Pancreas (tissue), 10 donors: ENCODE measurements at places on chromosomes 2 and 18. TPM values are rescaled to one million over a fixed set of nuclear protein-coding genes. Genes with fewer than 3 reads are reported as not detected.

GRCh38 chr2:105778080-105778607, 33.4 kb downstream of the NCK2 start:
- H3K27ac ChIP-seq: no peak overlapping the region
- H3K27me3 ChIP-seq: no peaks in the 10 kb centered on the region
- H3K36me3 ChIP-seq: no peaks in the 10 kb centered on the region
- no peak overlapping the region for H3K4me3 ChIP-seq
- peaks cover 6% of the 10 kb centered on the region for H3K4me1 ChIP-seq
- no peak for DNase-seq

GRCh38 chr2:48841126-48841525, 85.6 kb upstream of the LHCGR start:
- no peaks in the 10 kb centered on the region for H3K27me3 ChIP-seq
- no peaks in the 10 kb centered on the region for H3K36me3 ChIP-seq
- H3K4me1 ChIP-seq: no peaks in the 10 kb centered on the region
- DNase-seq: no peak
- H3K4me3 ChIP-seq: no peak overlapping the region

DNA sequence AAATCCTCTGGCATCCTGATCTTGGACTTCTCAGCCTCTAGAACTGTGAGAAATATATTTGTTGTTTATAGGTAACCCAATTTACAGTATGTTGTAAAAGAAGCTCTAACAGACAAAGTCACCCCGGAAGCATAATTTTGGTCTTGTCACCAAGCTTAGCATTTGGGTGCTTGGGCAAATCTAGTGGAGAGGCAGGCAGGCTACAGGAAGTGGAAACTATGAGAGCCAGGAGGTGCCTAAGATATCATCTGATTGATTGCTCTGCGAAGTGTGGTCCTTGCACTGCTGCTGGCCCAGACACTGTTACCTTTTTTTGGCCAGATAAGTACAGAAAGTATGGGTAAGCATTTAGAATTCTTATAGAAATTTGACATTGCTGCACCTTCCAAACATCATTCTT, 102.9 kb downstream of the CDC42EP3 start:
- no peak for DNase-seq
- no peak overlapping the region for H3K4me3 ChIP-seq
- H3K4me1 ChIP-seq: no peaks in the 10 kb centered on the region
- H3K27me3 ChIP-seq: no peaks in the 10 kb centered on the region
- no peak overlapping the region for H3K27ac ChIP-seq

GRCh38 chr2:168178520-168179324, 68.7 kb downstream of the STK39 start:
- no peak overlapping the region for H3K4me3 ChIP-seq
- H3K27me3 ChIP-seq: no peaks in the 10 kb centered on the region
- H3K27ac ChIP-seq: no peak overlapping the region
- no peaks in the 10 kb centered on the region for H3K36me3 ChIP-seq
- peaks cover 2% of the 10 kb centered on the region for H3K4me1 ChIP-seq

- H3K36me3 ChIP-seq: no peaks in the 10 kb centered on the region
- H3K27ac ChIP-seq: no peak overlapping the region
- no peak for DNase-seq
- H3K4me3 ChIP-seq: no peak overlapping the region
Observed at GRCh38 chr2:218876562-218877219, 4.0 kb upstream of the WNT10A start.

GRCh38 chr18:51092117-51092516, 62.1 kb downstream of the SMAD4 start:
- H3K36me3 ChIP-seq: no peaks in the 10 kb centered on the region
- no peak overlapping the region for H3K27ac ChIP-seq
- H3K4me3 ChIP-seq: no peak overlapping the region

DNA sequence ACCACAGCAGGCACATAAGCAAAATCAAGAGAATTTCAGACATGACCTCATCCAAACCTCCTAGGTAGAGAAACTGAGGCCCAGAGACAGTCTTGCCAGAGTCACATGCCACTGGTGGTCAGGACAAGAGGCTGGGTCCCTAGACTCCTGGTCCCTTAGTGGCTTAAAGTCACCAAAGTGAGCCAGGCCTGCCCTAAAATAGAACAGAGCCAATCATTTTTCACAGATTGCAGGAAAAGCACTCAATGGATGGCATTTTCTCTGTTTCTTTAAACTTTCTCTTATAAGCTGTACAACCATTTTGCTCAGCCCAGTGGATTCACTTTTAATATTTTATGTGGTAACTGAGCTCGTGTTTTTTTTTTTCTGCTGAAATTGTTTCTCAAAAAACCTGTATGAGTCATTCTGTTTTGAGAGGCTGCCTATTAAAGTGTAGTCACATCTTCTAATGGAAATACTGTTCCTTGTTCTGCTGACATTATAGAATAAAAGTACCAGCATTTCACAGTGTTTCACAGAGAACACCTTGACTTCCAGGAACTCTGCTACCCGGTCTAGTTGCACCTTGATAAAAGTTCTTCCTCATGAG, 29.6 kb downstream of the STEAP3 start:
- H3K27ac ChIP-seq: no peak overlapping the region
- no peaks in the 10 kb centered on the region for H3K27me3 ChIP-seq
- DNase-seq: no peak
- H3K36me3 ChIP-seq: no peaks in the 10 kb centered on the region

DNA sequence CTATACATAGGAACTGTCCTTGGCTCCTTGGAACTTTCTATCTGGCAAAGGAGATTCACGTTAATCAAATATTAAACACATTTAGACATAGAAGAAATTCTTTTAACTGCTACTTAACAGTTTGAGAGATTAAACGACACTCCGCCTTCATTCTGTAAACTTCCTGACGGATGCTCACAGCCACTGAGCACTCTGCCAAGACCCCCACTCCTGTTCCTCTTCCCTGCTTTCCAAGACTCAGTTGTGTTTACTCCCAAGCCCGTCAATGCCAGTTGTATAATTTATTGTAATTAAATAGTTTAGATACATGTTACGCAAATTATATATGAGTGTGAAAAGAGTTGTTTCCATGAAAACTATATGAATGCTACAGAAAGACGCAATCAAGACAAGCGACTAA, 321.4 kb upstream of the EPHA4 start:
- no peaks in the 10 kb centered on the region for H3K27me3 ChIP-seq
- no peaks in the 10 kb centered on the region for H3K36me3 ChIP-seq
- no peaks in the 10 kb centered on the region for H3K4me1 ChIP-seq
- no peak overlapping the region for H3K4me3 ChIP-seq
- H3K27ac ChIP-seq: no peak overlapping the region
- no peak for DNase-seq

DNA sequence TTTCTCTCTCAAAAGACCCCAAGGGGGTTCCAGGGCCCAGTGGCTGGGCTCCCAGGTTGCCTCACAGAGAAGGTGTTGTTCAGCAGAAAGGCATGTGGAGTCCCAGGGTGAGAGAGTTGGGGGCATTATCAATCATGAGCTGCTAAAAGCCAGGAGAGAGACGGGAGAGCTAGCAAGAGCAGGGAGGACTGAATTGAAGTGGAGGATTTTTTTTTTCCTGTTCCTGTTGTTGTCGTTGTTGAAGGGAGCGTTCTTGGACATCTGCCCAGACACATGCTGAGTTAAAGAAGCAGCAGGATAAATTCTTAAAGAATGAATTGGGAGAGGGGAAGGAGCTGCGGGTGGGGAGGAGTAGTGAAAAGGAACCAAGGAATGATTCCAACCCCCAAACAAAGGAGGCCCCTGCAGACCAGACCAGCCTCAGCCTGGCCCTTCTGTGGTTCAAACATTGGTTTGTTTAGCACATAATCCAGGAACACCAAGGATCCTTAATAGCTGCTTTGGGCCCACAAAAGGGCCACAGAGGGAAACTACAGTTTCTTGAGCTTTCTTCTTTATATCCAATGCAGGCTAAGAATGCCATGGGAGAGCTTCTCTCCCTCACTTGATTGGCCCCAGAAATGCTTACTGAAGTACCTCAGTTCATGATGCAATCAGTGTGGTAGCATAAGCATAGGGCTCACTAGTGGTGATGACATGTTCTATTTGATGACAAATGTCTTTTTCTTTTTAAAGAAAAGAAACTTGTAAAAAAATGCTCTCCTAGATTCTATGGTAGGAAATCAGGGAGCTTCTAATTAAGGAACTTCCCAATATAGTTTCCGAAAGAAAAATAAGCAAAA, 146.0 kb downstream of the SETBP1 start:
- no peaks in the 10 kb centered on the region for H3K27me3 ChIP-seq
- no peaks in the 10 kb centered on the region for H3K36me3 ChIP-seq
- H3K27ac ChIP-seq: peak overlapping the region; percentile 75
- DNase-seq: peak; percentile 81

- H3K27me3 ChIP-seq: no peaks in the 10 kb centered on the region
- H3K36me3 ChIP-seq: no peaks in the 10 kb centered on the region
- no peak overlapping the region for H3K27ac ChIP-seq
- H3K4me1 ChIP-seq: no peaks in the 10 kb centered on the region
- H3K4me3 ChIP-seq: no peak overlapping the region
Observed at GRCh38 chr2:42452545-42452944, 41.2 kb downstream of the KCNG3 start.

- H3K4me1 ChIP-seq: no peaks in the 10 kb centered on the region
- no peaks in the 10 kb centered on the region for H3K36me3 ChIP-seq
- no peak for DNase-seq
- H3K4me3 ChIP-seq: no peak overlapping the region
- no peaks in the 10 kb centered on the region for H3K27me3 ChIP-seq
Observed at GRCh38 chr2:16625201-16625729, 40.4 kb downstream of the CYRIA start.

DNA sequence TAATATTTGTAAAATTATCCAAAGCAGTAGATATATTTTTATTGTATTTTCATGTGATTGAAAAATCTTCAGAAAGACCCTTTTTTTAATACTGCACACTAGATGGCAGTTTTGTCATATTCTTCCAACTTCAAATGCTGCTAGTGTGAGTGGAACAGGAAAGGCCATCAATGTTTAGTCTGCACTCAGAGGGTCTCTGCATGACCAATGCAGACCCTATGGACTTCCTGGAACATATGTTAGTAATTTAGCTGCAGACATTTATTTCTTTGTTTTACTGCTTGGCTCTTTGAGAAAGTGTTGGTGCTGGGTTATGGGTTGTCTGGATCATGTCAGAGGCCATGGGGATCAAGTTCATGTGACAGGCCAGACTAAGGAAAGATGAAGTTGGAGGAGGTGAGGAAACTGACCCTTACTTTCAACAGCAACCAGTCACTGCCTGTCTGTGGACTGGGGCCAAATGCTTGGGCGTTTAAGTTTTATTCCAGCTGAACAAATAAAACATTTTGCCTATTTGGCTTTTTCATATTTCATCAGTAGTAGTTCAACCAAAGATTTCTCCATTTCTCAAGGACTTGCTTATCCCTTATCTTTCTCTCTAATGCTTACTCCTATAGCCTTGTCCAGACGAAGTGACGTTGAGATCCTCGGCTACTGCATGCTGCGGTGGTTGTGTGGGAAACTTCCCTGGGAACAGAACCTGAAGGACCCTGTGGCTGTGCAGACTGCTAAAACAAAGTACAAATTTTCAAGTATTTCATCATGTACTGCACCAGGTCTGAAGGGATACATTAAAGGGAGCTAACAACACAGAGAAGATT, 84.8 kb downstream of the VRK2 start:
- no peak overlapping the region for H3K27ac ChIP-seq
- H3K36me3 ChIP-seq: no peaks in the 10 kb centered on the region
- H3K4me3 ChIP-seq: no peak overlapping the region
- no peaks in the 10 kb centered on the region for H3K4me1 ChIP-seq
- H3K27me3 ChIP-seq: no peaks in the 10 kb centered on the region
- peak; percentile 38 for DNase-seq

- H3K27ac ChIP-seq: no peak overlapping the region
- no peak for DNase-seq
- H3K4me1 ChIP-seq: no peaks in the 10 kb centered on the region
- no peak overlapping the region for H3K4me3 ChIP-seq
- no peaks in the 10 kb centered on the region for H3K36me3 ChIP-seq
- no peaks in the 10 kb centered on the region for H3K27me3 ChIP-seq
Observed at GRCh38 chr2:95039363-95039762, 13.9 kb downstream of the MAL start.

DNA sequence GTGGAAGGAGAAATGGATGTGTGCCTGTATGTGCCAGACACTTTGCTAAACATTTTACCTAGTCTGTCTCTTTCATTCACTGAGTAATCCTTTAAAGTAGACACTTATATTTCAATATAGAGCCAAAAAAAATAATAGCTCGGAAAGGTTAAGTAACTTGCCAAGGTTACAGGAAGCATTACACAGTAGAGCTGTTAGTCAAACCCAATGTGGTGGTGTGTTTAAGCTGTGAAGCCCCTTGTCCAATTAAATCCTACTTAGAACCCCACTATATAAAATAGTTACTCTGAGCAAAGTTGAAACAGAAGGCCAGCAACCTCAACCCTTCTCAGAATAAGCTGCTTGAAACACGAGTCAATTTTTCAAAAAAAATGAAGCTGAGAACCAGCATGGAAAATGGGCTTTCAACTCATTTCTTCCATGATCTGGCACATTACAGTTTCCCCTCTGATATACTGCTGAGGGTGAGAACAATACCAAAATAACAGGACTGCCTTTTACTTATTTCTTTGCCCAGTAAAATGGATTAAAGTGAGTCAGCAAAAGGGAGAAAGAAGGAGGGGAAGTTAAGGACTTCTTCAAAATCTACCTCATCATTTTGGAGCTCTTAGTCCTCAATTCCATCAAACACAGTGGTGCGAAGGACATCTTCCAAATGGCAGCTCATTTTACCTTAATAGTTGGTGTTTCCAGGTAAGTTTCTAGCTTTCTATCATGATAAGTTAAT, 7.9 kb downstream of the RDH14 start:
- H3K4me3 ChIP-seq: no peak overlapping the region
- H3K4me1 ChIP-seq: peaks cover 27% of the 10 kb centered on the region
- no peaks in the 10 kb centered on the region for H3K27me3 ChIP-seq
- no peak overlapping the region for H3K27ac ChIP-seq
- DNase-seq: no peak

SLC11A1 gene
- polyA plus RNA-seq: 6.4 TPM

CDC42EP3 gene
- 8.5 TPM for polyA plus RNA-seq

ZNF2 gene
- 0.80 TPM for polyA plus RNA-seq

MBD1 gene
- polyA plus RNA-seq: 36.5 TPM

DSG4 gene
- not detected for polyA plus RNA-seq
